Osteocyte (in vitro differentiated cells): ENCODE measurements at places on chromosomes 6 and 20.

DNA sequence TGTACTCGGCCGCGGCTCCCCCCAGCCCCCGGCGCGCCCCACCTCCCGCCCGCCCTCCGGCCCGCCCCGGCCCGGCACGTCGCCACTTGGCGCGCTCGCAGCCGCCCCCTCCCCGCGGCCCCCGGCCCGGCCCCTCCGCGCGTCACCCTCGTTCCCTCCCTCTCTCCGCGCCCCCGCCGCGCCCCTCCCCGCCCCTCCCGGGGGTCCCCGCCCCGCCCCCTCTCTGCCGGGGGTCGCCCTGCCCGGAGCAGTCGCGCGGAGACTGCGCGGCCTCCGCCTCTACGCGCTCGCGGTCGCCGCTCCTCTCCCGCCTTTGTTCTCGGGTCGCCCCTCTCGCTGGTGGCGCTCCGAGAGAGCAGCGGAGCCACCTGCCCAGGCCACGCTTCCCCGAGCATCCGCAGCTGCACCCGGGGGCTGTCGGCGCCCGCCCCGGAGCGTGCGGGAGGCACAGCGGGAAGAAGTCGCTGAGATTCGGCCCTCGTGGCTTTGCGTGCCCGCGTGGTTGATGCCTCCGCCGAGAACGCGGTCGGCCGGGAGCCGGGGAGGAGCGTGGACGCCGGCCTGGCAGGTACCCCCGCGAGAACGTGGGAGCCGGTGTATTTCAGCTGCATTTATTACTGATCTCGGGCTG lies at the start of gene PHF10:
Gene PHF10 (minus strand): TSS at position 7 of the 631 bp plus-strand sequence. CDS start 569 bp downstream, outside the sequence.
- DNase-seq = peak; percentile 87

DNA sequence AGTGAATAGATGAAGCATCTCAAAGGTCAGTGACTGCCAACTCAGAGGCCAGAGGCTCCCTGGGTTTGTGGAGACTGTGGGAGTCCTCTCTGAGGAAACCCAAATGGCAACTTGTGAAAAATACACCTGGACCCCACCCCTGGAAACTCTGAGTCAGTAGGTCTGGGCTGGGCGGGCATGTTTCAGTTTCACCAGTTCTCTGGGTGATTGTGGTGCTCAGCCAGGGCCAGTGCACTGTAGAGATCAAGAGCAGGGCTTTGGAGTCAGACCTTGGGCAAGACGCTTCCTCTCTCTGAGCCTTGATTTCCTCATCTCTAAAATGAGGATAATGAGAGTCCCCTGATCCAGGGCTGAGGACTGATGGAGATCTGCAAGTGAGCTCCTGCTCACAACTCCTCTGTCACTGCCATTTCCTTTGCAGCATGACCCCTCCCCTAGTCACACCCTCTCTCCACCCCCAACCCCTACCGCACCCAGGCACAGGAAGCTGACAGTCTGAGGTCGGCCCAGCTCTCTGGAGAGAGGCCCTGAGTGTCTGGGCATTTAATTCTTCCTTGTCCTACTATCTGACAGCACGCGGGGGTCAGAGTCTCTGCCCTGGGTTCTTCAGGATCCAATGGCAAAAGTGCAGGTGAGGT lies 5.1 kb downstream of the DEF6 start:
- DNase-seq = no peak

- no peak for DNase-seq
Measured at GRCh38 chr20:49937027-49937929, 1.1 kb downstream of the RNF114 start.

DNA sequence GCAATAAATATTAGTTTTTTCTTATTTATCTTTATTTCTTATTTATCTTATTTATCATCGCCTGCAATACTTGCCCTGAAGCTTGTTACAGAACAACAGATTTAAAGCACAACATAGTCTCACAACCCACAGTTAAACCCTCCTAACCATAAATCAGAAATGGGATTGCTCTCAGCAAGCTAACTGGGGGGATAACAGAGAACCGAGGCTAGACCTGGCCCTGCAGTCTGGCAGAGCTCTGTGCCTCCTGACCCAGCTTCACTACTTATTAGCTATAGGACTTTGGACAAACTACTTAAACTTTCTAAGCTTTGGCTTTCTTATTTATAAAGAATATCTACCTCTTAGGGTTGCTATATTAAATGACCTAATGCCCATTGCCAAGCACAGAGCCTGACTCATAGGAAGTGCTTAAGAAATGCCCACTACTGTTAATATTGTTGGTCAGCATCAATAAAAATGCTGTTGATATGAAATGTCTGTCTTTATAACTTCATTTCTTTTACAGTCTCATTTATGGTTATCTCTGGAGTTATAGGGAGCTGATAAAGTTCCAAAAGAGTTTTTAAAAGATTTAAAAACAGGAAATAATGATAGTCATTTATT lies 87.9 kb upstream of the BEND6 start:
- DNase-seq = no peak

GRCh38 chr6:151240791-151241642 lies 1.2 kb downstream of the AKAP12 start:
- DNase-seq = peak; percentile 85

GRCh38 chr6:134774201-134774638 lies 175.7 kb downstream of the ALDH8A1 start:
- no peak for DNase-seq

DNA sequence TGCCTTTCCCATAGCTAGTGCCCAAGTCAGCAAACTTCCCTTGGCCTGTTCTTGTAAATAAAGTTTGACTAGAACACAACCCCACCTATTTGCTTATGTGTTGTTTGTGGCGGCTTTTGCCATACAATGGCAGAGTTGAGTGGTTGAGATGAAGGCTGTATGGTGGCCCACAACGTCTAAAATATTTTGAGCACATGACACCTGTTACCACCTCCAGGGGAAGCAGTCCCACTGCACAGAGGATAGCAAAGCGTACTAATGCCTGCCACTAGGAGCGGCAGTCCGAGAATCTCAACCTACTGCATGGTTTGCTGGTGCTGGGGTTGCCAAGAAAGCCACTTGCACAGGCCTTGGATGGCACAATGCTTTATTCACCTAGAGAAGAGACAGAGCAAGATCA lies 58.6 kb downstream of the TGM2 start:
- no peak for DNase-seq

GRCh38 chr6:33738879-33739278 lies 7.8 kb downstream of the IP6K3 start:
- no peak for DNase-seq

DNA sequence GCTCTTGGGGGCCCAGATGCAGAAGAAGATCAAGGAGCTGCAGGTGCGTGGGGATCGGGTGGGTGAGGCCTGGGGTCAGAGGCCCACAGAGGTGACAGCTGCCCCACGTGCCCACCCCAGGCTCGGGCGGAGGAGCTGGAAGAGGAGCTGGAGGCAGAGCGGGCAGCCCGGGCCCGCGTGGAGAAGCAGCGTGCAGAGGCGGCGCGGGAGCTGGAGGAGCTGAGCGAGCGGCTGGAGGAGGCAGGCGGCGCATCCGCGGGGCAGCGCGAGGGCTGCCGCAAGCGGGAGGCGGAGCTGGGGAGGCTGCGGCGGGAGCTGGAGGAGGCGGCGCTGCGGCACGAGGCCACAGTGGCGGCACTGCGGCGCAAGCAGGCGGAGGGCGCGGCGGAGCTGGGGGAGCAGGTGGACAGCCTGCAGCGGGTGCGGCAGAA lies 41.5 kb downstream of the MYH7B start:
- no peak for DNase-seq

DNA sequence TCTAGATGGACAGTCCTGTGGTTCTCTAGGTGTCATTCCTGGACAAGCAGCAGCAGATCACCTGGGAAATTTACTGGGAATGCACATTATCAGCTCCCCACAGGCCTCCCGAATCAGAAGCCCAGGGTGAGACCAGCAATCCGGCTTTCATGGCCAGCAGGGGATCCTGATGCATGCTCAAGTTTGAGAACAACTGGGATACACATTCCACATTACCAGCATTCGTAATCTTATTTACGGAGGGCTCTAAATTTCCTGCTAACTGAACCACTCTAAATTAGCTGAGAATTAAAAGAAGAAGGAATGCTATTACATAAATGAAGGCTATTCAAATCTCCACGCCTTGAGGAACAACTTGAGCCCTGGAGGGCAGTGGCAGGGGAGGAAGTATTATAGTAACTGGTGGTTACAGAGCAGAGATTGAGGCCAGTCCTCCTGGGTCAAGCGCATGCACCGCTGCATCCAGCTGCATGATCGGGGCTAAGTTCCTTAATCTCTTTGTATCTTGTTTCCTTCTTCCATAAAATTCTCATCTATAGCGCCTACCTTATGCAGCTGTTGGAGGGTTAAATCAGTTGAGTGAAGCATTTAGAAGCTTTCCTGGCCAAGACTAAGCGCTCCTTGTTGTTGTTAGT lies 403.7 kb downstream of the CDH26 start:
- no peak for DNase-seq

GRCh38 chr6:144990784-144991183 lies 705.6 kb downstream of the UTRN start:
- DNase-seq = no peak

GRCh38 chr20:7656687-7657467 lies 283.4 kb downstream of the HAO1 start:
- no peak for DNase-seq

DNA sequence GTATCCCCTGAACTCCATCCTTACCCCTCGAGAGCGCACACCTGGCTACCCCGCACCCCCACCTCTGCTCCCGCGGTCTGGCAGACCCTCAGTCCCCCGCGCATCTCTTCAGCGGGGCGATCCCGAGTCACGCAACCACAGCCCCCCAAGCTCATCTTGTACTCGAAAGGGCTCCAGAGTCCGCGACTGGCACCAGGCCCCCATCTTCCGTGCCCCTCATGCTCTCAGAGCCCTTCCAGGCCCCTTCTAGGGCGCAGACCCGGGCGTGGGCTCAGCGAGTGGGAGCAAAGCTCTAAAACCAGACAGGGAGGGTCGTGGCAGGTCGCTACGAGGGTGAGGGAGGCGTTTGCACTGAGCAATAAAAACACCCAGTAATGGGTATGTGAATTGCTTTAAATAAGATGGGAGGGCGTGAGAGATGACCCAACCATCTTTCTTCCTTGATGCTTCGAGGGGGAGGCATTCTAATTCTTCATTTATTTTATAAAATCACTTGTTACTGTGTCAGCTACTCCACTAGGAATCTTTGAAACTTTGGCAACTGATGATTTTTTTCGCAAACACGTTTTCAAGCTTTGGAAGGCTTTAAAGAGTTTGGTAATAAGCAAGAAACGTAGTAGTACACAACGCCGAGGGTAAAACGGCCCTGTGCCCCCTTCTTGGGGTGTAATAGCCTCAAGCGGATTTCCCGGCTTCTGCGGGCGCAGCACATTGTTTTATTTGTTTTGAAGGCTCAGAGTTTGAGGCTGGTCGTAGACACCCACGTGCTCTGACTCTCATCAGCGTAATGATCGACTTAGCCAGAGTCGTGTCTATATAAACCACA lies 42.6 kb upstream of the SUPT3H start:
- no peak for DNase-seq

DNA sequence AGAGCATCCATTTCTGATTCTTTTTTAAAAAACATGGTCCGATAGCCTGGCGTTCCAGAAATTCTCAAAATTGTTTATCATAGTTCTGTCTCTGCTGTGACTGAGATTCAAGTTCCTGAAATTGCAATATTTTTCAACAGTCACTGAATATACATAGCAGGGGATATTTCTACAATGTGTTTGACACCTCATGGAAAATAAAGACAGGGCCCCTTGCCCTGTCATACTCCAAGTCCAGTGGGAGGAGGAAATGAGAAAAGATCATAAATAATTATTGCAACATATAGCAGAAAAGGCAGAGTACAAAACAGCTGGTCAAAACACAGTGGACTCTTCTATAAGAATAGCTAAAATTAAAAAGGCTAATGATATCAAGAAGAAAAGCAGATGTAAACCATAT lies 234.8 kb upstream of the SPTLC3 start:
- DNase-seq = no peak

GRCh38 chr6:80319196-80319595 lies 212.7 kb downstream of the BCKDHB start:
- no peak for DNase-seq

DNA sequence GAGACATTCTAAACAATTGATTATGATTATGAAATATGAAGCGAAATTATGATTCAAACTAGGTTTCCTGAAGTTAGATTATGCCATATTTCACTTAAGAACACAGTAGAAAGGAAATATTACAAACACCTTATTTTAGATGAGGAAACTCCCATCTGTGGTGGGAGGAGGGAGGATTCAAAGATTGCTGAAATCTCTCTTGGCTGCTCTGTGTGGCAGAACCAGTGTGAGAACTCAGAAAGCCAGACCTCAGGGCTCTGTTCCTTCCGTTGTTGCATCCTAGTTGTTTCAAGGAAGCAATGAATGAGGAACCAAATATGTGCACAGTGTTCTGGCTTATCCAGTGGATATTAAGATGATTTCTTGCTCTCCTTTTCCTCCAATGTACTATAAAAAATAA lies 2.1 kb downstream of the TAAR5 start:
- no peak for DNase-seq

- DNase-seq = no peak
Measured at GRCh38 chr6:166851911-166852310, 104.4 kb downstream of the RNASET2 start.

- DNase-seq = no peak
Measured at GRCh38 chr6:14635195-14635594, 517.6 kb downstream of the CD83 start.

DNA sequence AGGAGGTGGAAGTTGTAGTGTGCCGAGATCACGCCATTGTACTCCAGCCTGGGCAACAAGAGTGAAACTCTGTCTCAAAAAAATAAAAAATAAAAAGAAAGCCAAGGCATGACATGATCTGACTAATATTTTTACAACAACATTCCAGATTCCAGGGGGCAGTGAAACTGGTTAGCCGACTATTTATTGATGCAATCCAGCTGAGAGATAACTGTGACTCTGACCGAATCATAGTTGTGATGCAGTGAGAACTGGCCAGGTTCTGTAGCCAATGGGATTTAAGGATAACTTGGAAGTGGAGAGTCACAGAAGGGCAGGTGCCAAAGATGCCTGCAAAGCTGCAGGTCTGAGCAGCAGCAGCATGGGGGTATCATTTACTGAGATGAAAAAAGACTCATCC lies 82.9 kb upstream of the TSHZ2 start:
- no peak for DNase-seq

GRCh38 chr6:37549154-37549553 lies 49.5 kb upstream of the CCDC167 start:
- no peak for DNase-seq

DNA sequence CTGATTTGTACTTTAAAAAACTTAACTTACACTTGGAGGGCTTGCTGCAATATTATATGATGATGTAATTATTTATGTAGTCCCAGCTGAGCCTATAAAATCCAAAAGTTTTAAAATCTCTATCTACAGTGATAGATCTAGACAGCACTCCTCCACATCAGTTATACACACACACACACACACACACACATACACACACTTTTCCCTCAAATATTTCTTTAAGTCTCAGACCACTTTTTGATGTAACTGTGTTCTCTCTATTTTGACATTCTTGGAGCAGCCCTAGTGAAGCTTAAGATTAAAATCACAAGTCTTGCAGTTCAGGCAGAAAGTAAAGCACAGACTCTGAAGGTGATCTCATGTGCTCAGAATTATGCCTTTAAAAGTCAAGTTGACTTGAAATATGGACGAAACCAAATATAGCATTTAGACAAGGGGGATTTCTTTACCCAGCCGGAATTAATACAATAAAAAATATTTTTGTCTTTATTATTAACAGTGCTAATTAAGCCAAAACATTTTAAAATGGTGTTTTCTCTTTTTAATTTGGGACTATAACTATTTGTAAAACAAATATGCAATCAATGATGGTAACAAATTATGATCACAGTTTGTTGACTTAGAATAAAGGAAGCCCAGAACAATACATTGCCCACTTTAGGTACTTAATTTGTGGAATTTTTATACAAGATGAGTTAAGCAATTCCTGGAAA lies 63.5 kb upstream of the TMEM30A start:
- DNase-seq = no peak
